ENCODE measurements at places on chromosomes 4 and X.

DNA sequence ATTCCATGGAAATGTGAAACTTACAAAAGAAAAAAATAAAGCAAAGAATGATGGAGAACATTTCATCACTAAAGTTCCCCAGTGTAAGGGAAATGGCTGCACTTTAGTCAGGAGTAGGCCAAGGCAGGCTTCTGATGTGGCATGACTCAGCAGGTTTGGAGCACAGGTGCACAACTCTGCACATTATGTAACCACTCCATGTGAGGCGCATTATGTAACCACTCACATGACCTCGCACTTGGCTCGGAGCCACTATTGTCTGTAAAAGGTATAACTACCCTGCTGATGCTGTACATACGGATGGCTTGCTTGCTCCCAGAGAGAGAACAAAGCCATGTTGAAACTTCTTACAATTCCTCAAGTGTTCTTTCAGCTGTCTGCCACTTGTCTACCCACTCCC, 727.6 kb downstream of the TRAM1L1 start:
- no peak for DNase-seq

DNA sequence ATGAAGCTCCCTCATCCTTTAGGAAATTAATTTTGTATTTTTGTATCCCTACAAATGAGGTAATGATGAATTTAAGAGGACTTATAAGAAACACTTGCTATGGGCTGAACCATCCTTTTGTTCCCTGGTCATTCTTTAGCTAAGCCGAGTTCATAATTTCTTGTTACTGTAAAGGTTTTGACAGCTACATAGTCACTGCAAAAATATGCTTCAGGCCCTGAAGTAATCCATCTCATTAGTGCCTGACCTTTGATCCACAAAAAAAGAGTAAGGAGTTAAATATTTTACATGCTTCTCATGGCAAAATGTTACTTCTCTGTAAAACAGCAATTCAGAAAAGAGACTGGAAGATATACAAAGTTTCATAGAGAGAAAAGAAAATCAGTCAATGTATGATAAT, 290.6 kb upstream of the SLIT2 start:
- DNase-seq, result peak; percentile 67

DNA sequence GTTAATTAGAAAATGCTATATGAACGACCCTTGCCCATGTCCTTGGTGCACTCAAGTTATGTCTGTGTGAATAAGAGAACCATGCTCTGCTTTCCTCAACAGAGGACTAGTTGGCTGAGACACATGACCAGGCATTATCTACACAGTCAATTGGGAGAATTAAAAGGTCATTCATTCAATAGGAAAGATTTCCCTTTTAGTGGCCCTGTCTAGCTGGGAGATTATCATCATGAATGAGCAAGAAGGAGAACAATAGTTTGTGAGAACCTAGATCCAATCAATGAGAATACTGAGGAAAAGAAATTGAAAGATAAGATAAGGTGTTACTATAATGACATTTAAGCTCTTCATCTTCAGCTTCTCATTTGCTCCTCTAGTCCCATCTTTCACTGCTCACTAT, 1033.4 kb upstream of the LCORL start:
- no peak for DNase-seq

DNA sequence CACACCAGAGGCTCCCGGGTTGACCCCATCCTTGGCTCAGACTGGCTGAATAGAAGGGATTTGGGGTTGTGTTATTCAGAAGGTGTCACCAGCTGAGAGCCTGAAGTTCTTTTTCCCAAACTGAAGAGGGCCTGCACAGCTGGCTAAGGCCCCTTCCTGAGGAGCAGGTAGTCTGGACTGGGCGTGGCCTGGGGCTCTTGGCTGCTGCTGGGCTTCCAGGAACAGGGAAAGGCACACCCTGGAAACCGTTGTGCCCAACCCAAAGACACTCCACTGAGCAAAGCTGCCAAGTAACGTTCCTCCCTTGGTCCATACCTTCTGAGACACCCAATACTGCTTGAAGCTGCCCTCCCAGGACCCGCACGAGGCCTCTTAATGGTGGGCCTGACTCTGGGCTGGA, 8.3 kb upstream of the CXCR3 start:
- DNase-seq, result no peak

DNA sequence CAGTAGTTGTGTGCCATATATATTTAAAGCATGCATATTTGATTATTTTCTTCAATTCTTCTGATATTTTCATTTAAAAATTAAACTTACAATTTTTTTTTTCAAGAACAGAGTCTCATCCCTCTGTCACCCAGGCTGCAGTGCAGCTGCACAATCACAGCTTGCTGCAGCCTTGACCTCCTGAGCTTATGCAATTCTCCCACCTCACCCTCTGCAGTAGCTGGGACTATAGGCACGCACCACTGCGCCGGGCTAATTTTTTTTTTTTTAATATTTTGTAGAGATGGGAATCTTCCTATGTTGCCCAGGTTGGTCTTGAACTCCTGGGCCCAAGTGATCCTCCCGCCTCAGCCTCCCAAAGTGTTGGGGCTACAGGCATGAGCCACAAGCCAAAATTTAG, 5.8 kb upstream of the DCLK2 start:
- DNase-seq, result no peak

DNA sequence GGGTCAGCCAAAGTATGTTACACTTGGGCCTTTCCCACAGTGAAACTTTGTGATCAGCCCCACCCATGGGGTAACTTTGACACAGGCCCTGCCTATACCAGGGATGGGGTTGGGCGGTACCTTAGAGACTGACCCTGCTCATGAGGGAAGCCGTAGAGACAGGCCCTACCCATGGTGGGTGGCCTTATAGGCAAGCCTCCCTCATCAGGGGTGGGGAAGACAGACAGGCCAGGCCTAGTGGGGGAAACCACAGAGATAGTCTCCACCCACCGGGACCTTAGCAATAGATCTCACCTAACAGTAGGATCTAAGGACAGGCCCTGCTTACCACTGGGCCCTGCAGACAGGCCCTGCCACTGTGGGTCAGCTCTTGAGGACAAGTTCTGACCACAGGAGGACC, 6.8 kb downstream of the PLP2 start:
- DNase-seq, result no peak

DNA sequence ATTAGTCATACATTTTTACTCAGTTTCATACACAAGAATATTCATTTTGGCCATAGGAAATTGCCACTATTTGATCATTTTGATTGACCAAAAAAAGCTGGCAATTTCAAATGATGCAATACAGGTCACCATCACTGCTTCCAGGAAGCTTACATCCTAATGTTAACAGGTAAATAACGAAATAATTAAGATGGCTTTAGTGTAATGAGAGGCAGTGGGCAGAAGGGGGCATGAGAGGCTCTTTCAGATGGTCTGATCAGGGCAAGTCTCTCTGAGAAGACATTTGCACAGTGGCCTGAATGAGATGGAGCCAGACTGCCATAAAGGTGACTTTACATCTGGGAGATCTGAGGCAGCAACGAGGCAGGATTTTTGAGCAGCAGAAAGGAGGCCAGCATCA, 170.7 kb downstream of the SLIT2 start:
- no peak for DNase-seq

GRCh38 chr4:141530627-141531026, 105.8 kb upstream of the IL15 start:
- no peak for DNase-seq

GRCh38 chrX:113651306-113651705, 810.7 kb upstream of the AMOT start:
- DNase-seq, result no peak

GRCh38 chrX:12563121-12563520, 228.1 kb upstream of the PRPS2 start:
- DNase-seq, result no peak

DNA sequence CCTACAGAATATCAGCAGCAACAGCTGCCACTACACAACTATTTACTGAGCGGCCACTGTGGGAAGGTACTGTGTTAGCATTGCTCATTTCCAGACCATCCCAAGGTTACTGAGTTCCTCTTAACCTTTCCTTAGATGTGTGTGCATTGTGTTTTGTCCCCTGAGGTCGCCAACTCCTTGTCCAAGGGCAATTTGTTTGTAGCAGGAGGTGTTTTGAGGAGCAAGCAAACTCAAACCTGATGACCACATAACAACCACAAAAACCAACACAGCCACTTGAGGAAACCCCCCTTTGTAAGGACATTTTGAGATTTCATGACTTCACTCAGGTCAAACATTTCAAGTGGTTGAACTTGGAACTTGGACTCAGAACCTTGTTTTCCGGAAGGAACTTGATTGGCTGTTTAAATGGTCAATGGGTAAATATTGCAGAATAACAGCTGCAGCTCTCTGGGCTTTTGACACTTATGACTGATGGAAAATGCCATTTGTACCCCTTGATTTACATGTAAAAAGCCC, 122.3 kb downstream of the MID1IP1 start:
- DNase-seq, result no peak

GRCh38 chr4:87066403-87067123, 131.8 kb downstream of the AFF1 start:
- DNase-seq, result no peak

- DNase-seq, result no peak
Measured at GRCh38 chr4:73021634-73022033, 47.9 kb downstream of the COX18 start.

- no peak for DNase-seq
Measured at GRCh38 chr4:87406462-87406861, 15.5 kb upstream of the HSD17B11 start.

- DNase-seq, result no peak
Measured at GRCh38 chrX:129449148-129449547, 74.1 kb downstream of the SMARCA1 start.

GRCh38 chr4:3393171-3393570, 48.6 kb upstream of the HGFAC start:
- no peak for DNase-seq

- DNase-seq, result peak; percentile 36
Measured at GRCh38 chr4:173189117-173189693, 20.6 kb downstream of the GALNT7 start.

DNA sequence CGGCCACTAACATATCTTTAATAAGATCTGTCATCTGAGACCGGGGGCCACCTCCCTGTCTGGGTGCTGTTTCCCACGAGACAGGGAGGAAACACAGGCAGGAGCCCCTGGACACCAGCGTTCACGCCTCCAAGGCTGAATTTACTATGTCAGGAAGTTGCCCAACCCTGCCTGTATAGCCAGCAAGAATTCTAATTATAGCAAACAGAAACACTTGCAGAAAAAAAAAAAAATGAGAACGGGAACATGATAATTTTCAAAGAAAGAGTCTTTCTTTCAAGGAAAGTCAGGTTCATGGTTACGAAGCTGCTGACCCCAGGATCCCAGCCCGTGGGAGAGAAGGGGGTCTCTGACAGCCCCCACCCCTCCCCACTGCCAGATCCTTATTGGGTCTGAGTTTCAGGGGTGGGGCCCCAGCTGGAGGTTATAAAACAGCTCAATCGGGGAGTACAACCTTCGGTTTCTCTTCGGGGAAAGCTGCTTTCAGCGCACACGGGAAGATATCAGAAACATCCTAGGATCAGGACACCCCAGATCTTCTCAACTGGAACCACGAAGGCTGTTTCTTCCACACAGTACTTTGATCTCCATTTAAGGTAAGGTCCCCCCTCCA, at the start of gene IL3RA:
TSS of gene IL3RA (plus strand) at position 455 of the 613 bp plus-strand sequence. CDS start 4,981 bp downstream, outside the sequence.
- no peak for DNase-seq

- no peak for DNase-seq
Measured at GRCh38 chr4:89319756-89320155, 12.2 kb upstream of the GPRIN3 start.

DNA sequence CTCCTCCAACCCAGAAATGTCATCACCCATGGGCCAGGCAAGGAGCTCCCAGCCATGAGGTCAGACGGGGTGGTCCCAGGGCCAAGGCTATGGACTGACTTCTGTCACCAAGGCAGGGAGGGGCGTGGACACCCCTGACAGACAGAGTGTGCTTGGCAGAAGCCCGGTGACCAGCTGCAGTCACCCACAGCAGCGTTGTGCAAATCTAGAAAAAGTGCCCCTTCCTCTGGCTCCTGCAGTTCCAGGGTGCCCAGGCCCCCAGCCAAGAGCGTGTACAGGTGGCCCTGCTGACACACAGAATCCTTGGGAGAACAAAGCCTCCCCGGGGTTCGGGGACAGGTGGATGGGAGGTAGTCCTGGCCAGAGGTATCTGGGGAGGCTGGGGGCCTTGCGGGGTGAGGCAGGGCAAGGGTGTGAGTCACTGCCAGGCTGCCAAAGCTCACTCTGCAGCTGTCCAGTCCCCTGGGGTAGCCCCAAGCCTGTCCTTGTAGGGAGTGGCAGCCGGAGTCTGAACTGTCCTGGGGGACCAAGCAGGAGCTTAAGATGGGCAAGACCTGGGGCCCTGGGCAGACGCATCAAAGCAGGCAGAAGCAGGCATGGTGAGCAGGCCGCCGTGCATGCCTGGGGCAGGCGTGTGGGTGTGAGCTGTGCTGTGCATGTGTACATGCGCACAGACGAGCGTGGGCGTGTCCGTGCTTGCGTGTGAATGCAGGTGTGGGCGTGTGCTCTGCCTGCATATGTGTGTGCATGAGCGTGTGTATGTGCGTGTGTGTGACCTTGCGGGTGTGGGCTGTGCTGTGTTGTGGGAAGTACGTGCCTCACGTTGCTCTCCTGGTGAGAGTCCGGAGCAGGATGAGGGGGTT, 3.3 kb downstream of the MYL5 start:
- no peak for DNase-seq

DNA sequence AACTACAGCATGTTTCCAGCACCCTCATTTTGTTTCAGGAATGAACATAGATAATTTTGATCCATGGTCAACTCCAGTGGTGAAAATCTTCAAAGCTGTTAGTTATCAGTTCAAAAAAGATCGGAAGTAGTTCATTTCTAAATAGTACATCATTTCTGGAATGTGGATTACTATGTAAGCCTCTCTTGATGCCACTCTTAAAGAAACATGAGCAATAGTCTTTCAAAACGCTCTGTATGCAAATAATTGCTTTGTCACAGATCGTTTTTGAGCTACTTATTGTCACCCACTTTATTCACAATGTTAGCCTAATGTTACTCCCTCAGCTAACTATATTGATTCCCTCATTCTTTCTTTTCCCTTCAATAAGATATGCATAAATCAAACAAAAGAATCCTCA, 65.7 kb downstream of the NEIL3 start:
- no peak for DNase-seq

GRCh38 chrX:106612393-106612763, 600 bp downstream of the RADX start:
- no peak for DNase-seq

DNA sequence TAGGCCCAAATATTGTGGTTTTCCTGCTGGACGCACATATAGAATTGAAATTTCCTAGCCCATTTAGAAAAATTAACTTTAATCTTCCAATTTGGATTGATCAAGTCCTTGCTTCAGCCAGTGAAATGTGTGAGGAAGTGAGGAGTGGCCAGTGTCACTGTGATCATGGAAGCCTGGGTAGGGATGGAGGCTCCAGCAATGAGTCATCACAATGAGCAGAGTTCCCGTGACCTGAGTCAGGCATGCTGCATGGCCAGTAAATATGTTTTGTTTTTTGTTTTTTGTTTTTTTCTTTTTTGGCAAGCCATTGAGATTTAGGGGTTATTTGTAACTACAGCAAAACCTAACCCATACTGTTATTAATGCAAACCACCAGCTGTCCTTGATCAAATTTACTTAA, 52.1 kb downstream of the IDS start:
- no peak for DNase-seq

- no peak for DNase-seq
Measured at GRCh38 chr4:15331930-15332329, 95.9 kb upstream of the C1QTNF7 start.
